ENCODE measurements at places on chromosomes 1 and 21.
A peak's percentile ranks its signal among the peaks of the same experiment; 100 is the strongest.

- no peak for DNase-seq
These were observed 19.2 kb upstream of the MAGOH start for GRCh38 chr1:53257454-53258081.

- DNase-seq: peak; percentile 30
These were observed 37.7 kb downstream of the MARK1 start for GRCh38 chr1:220565670-220566069.

DNA sequence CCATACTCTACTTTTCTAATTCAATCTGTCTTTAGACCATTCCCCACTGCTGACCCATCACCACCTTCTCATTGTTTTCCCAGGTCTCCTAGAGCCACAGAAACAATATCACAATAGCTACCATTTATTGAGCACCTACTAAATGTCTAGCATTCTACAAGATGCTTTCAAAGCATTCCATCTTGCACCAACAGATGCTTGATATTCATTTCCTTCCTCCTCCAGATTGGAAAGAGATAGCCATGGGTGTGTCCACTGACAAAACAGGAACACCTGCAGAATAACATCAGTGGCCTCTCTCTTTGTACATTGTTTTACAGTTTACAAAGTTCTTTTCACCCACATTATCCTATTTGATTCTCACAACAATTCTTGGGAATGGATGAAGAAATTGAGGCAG is 2.2 kb downstream of the RAB3B start:
- no peak for DNase-seq

- no peak for DNase-seq
These were observed 42.4 kb upstream of the COA6 start for GRCh38 chr1:234330843-234331215.

DNA sequence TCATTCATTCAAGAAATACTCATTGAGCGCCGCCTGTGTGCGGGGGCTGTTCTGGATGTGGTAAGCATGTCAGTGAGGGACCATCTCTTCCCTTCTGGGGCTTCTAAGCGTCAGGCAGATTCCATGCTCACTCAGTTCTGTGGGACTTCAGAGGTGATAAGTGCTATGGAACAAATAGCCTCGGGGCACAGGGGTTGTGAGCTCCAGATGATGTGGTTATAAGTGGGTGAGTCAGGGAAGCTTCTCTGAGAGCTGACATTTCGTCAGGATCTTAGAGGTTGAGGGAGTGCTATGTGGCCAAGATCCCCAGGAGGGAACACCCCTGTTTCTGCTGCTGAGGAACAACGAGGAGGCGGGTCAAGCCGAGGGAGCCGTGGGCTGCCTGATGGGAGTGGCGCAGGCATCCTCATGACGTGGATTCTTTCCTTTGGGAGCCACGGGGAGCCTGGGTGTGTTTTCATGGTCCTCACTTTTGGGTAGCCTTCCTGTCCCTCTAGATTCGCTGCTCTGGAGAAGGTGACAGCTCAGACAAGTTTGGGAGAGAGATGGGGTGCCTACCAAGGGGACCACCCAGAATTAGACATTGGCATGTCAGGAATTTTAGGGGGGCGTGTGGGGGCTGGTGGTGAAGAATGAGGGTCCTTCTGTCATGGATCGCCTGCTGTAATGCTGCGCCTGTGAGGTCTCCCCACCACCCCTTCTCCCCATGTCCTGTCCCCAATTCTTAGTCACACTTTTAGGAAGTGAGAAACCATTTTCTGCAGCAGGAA is 38.5 kb downstream of the HUNK start:
- no peak for DNase-seq

DNA sequence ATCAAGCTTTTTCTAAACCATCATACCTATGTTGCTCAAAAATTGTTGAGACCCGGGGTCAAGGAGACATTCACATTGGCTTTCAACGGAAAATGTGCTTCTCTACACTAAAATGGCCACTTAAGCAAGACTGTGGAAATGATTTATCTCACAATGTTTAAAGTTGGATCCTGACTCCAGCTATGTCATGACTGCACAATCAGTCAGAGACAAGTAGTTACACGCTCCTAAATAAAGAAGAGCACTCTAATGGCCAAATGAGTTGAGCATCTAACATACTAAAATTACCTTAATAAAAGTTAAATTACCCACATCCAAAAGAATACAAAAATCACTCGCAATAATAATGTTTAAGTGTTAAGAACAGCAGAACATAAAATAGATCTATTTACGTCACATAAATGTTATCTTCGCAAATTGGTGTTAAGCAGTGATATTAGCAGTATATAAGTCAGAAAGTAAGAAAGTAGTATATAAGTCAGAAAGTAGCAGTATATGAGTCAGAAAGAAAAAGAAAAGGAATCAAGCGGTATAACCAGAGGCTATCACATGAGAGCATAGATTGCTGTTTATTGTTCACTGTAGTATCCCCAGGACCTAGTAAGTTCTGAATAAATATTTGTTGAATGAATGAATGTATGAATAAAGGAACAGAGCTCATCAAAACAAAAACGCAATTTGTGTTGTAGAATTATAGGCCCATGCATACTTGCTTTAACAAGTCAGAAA is 28.4 kb downstream of the ZNF281 start:
- no peak for DNase-seq

DNA sequence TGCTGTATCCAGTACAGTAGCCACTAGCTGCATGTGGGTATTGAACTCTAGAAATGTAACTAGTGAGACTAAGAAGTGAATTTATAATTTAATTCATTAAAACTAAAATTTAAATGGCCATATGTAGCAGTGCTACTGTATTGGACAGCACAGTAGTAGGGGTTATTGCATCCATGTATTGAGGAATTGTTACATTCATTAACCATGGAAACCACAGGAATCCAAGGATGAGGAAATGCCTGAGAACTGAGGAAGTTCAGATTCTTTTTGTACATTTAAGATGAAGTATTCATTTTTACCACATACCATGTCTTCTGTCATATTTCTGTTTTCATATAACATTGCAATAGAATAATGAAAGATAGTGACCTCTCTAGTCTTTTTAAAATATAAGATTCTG is 2.6 kb downstream of the MTF2 start:
- DNase-seq: no peak

GRCh38 chr1:207810173-207810572 is 58.3 kb downstream of the CD46 start:
- no peak for DNase-seq

DNA sequence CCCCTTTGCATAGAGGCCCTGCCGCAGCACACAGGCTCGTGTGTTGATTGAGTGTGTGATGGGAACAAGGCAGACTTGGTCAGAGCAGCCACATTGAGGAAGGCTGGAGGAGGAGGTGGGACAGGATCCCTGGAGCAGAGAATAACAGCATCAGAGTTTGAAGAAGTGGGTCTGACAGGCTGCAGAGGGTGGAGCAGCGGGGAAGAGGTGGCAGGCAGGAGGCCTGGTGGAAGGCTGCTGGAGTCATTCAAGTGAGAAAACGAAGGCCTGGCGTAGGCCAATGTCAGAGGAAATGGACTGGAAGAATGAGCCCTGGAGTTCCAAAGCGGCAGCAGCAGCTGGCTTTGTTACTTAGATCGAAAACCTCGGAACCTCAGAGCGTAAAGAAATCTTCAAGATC is 115.0 kb upstream of the GRIK3 start:
- DNase-seq: no peak

- peak; percentile 66 for DNase-seq
These were observed 34.0 kb downstream of the MAP3K7CL start for GRCh38 chr21:29164323-29164942.

DNA sequence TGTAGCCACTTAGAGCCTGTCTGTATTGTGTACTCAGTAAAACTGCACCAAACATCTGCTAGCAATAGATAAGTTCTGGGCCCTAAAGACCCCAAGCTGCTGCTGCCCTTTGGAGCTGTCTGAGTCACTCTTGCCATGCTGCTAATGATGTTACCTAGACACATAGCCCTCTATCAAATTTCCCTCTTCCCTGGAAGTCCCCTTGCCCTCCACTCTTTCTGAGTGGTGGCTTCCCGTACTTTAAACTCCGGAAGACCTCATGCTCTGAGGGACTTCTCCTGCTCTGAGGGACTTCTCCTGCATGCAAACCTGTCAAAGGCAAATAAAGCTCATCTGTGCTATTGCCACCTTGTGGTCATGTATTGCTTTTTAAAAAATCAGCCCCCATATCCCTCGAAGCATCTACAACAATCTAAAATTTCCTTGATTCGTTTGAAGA is 34.0 kb downstream of the FH start:
- DNase-seq: no peak

GRCh38 chr1:164707868-164708331 is 148.9 kb downstream of the PBX1 start:
- no peak for DNase-seq

- DNase-seq: no peak
These were observed 1.4 kb upstream of the RABIF start for GRCh38 chr1:202890392-202890791.
